ENCODE measurements at places on chromosomes 1 and 21.

GRCh38 chr1:83017701-83018100, 981.2 kb downstream of the TTLL7 start:
- DNase-seq: no peak

- DNase-seq: no peak
These were observed 58.7 kb upstream of the KIAA1614 start for GRCh38 chr1:180854001-180854400.

GRCh38 chr21:41269535-41269934, 47.1 kb upstream of the FAM3B start:
- no peak for DNase-seq

DNA sequence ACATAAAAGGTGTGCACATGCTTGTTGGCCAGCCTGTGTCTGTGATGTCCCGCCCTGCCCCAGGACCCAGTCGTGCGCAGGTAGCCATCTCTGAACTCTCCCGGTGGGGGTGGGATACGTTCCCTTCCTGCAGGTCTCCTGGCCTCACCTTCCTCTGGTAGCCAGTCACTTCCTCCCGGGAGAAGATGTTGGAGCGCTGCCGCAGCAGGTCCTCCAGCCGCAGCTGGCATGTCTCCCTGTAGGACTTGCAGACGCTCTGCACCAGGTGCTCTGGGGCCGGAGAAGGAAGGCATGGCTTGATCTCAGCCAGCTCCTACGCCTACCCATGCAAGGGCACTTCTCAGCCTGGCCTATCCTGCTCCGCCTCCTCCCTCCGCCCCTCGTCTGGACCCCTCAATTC, 9.2 kb upstream of the LINGO4 start:
- DNase-seq: no peak

- no peak for DNase-seq
These were observed 74.5 kb downstream of the MRPS6 start for GRCh38 chr21:34147792-34148418.

Measured in epithelial cell of esophagus (primary cell).